ENCODE measurements at places on chromosomes 16 and 17.

DNA sequence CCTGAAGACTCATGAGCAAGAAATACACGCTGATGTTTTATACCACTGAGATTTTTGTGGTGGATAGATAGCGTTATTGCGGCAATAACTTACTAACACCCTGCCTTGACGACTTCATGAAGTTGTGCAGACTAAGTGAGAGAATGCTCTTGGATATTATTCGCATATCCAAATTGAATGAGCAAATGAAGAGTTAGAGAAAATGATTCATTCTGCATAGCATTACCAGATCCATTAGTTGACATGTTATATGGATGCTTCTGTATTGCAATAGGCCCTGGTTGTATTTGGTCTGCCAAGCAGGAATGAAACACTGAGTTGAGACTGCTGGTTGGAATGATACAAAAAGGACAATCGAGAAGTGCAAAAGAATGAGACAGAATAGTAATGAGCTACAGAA, 247.3 kb downstream of the CA10 start:
- DNase-seq = no peak

- no peak for DNase-seq
These were observed 3.0 kb downstream of the RHBDF2 start for GRCh38 chr17:76497979-76498875.

- no peak for DNase-seq
These were observed 574 bp downstream of the LAT start for GRCh38 chr16:28985211-28986041.

DNA sequence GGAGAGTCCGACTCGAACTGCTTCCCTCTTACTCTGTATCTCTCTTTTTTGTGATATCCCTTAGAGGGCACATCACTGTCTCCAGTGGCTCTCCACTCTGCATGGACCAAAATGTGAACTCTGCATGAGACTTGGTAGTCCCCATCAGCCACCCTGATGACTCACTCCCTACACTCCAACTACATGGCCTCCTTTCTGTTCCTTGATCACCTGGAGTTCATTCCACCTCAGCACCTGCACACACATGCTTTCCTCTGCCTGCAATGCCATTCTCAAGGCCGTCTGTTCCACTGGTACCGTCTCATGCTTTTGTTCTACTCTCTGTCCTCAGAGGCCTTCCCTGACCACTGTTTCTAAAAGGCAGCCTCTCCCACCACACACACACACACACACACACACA, 109.3 kb downstream of the DNAH9 start:
- no peak for DNase-seq

DNA sequence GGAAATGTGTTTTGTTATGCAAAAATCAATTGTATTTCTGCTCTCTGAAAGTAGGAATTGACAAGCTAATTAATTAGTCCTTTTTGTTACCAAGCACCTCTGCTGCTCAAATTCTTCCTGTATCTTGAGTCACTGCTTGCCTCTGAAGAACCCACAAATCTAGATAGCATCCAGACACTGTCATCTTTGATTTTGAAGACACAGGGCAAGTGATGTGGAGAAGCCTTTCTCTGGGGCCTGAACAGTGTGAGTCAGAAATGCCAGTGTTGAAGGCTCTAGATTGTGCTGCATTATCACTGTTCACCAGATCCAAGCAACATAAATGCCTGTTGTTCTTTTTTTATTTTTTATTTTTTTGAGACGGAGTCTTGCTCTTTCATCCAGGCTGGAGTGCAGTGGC, 10.9 kb upstream of the ST6GALNAC1 start:
- DNase-seq = no peak

DNA sequence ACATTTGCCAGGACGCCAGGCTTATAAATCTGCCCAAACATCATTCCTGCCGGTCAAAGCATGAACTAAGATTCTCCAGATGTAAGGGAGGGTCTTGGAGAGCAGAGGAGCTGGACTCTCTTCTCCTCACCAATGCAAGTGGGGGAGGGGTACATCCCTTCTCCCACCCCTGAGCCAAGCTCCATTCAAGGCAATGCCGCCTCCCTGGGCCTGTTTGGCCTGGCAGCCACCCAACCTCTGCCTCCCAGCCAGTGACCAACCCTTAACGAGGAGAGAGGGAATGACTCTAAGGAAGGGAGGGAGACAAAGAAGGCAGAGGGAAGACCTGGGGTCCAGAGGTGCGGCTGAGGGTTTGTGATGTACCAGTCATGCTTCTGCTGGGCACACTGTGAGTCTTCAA, 13.8 kb downstream of the C17orf50 start:
- no peak for DNase-seq

DNA sequence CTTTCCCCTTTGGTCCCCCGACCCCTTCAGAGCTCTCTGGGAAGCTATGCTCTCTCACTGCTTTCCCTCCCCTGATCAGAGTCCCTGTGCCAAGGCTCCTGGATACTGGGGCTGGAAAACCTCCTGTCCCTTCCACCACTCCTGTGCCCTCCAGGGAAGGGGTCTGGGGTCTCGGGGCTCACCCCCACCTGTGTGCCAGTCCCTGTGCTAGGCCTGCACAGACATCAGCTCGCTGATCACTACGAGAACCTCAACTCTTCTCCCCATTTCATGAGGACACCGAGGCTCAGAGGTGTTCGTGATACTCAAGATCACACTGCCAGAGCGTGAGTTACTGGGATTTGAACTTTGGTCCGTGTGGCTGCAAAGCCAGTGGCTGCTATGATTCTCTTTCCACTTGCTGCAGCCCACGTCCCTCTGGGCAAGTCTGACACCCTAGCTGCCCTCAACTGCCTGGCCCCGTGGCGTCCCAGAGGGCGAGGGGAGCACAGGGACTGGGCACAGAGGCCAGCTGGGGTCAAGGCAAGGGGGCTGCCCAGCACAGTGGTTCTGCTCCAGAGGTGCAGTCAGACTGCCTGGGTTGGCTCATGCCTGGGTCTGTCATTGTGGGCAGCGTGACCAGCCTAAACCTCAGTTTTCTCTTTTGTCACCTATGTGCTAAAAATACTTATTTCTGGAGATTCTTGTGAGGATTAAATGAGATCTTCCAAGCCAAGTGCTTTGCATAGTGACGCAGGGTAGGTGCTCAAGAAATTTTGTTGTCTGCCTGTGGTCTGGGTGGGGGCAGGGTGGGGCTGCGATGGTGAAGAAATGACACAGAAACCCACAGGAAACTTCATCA, 43.8 kb upstream of the TOB1 start:
- peak; percentile 86 for DNase-seq

GRCh38 chr16:86165479-86165878, 266.5 kb downstream of the IRF8 start:
- no peak for DNase-seq

- DNase-seq = no peak
These were observed 4.0 kb downstream of the MYBBP1A start for GRCh38 chr17:4551141-4551540.

- DNase-seq = no peak
These were observed 17.2 kb downstream of the USP31 start for GRCh38 chr16:23131931-23132621.

DNA sequence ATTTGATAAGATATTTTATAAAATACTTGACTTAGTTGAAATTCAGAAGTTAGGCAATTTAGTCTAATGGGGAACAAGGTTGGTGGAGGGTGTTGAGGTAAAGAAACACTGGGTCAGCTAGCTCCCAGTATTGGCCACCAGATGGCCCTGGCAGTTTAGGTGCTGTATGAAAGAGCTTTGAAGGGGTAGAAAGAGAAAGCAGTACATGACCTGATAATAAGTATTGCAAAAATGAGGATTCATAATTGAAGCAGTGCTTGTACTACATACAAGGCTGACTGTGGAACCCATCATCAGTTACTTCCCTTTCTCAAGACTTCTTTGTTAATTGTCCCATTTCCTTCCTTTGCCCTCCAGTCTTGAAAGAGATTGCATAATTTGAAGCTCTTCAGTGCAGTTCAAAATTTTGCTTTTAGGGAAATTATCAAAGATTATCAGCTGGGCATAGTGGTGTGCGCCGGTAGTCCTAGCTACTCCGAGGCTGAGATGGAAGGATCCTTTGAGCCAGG, 29.4 kb downstream of the TANC2 start:
- peak; percentile 37 for DNase-seq

DNA sequence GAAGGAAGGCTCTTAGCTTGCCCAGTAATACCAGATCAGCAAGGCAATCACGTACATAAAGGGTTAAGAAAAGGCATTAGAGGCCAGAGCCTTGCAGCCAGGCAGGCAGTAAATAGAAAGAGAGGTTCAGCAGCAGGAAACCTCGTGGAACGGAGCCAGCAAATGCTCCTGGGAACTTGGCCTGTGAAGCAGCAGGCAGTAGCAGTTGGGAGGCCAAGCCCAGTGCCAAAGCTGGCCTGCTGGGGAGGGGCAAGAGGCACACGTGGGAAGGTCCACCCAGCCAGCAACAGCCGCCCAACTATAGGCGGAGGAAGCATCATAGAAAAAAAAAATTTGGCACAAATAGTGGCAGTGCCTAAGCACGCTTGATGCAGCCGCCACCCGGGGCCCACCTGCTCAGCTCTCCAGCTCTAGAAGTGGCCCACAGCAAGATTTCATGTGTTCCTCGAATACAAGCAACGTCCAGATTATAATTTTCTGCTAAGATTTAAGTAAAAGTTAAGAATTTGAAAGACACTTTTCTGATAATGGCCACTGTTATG, 2339.5 kb downstream of the TP53TG3F start:
- no peak for DNase-seq

- no peak for DNase-seq
These were observed 335.7 kb downstream of the GRIN2A start for GRCh38 chr16:9846362-9847099.

- no peak for DNase-seq
These were observed 20.5 kb downstream of the ATPAF2 start for GRCh38 chr17:18018411-18018921.

- DNase-seq = no peak
These were observed 7.7 kb downstream of the ITGAM start for GRCh38 chr16:31267332-31268032.

DNA sequence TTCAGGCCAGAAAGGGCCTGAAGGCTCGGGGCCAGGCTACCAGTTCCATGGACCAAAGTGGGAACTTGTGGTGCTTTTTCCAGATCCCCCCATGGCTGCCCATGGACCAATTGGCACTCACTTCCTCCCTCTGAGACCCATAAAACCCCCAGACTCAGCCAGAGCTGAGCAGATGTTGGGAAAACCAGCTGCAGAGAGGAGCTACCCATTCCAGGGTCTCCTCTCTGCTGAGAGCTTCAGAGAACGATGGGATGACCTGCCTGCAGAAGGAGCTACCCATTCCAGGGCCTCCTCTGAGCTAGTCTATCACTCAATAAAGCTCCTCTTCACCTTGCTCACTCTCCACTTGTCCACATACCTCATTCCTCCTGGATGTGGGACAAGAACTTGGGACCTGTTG, 52.2 kb upstream of the MED9 start:
- no peak for DNase-seq

- no peak for DNase-seq
These were observed 57.0 kb downstream of the RAI1 start for GRCh38 chr17:17737961-17738894.

GRCh38 chr17:61235827-61236197, 163.8 kb upstream of the TBX2 start:
- DNase-seq = no peak

- no peak for DNase-seq
These were observed 32.0 kb upstream of the SMPD3 start for GRCh38 chr16:68480084-68480995.

DNA sequence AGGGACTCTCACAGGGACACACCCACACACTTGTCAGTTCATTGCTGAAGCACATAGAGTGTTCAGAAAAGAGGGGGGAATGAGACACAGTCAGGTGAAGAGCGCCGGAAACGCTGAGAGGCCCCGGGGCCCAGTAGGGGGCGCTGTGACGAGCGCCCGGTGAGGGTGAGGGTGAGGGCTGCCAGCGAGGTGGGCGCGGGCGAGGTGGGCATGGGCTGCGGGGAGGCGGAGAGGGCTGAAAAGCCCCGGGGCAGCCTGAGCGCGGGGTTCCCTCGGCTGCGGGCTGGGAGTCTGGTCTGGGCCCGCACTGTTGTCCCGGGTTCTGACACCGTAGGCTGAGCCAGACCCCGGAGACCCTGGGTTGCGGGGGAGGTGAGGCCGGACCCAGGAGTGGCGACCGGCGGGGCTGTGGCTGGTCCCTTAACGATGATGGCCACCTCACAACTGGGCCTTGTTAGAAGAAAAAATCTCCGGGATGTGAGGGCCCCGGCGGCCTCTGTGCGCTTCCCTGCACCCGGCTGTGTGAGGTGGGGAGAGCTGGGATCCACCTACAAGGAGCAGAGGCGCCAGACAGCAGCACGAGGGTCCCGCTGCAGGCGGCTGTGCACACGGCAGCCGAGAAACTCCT, 91.4 kb downstream of the C16orf78 start:
- no peak for DNase-seq

DNA sequence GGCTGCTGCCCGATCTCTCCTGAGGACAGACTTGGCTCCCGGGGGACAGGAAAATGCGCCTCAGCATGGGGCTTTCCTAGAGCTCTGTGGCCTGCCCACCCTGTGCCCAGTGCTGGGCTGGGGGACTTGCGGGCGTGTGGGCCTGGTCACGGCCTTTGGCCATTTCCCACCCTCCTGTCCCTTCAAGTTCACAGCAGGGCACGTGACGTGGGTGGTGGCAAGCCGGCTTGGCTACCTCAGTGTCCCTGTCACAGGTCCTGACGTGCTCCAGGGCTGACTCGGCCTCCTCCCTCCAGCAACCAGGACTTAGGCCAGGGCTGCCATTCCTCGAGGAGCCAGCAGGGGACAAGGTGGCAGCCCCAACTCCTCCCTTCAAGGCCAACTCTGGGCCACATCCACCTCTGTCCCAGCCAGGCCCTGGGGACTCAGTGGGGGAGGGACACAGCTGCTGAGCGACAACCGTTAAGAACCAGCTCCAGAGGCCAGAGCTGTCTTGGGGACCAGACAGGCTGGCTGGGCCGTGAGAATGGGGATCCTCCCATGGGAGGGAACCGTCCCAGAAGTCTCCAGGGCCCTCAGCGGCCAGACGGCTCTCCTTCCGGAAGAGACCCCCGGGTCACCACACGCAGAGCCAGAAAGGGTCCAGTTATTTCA, 981 bp upstream of the UNC13D start:
- peak; percentile 83 for DNase-seq
